Kidney epithelial cell (primary cell): ENCODE measurements at places on chromosomes 2 and 18.

- DNase-seq: no peak
Measured at GRCh38 chr2:58769864-58770234, 528.7 kb upstream of the FANCL start.

- peak; percentile 39 for DNase-seq
Measured at GRCh38 chr2:175293776-175294175, 112.3 kb upstream of the ATP5MC3 start.

GRCh38 chr18:4599312-4599711, 144.2 kb upstream of the DLGAP1 start:
- no peak for DNase-seq

DNA sequence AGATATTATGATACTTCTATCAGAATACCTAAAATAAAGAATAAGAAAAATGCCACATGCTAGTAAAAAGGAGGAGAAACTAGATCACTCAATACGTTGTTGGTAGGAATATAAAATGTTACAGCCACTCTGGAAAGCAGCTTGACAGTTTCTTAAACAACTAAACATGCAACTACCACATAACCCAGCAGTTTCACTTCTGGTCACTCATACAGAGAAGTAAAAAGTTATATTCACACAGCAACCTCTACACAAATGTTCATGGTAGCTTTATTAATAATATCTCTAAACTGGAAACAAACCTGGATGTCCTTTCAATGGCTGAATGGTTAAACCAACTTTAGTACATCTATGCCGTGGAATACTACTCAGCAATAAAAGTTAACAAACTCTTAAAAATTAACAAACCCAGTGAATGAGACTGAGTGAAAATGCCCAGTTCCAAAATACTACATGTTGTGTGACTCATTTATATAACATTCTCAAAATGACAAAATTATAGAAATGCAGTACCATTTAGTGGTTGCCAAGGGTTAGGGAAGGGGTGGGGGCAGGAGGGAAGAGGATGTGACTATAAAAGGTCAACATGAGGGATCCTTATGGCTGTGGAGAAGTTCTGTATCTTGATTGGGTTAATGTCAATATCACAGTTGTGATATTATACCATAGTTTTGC, 124.1 kb downstream of the MMADHC start:
- no peak for DNase-seq

GRCh38 chr2:102279391-102279735, 32.0 kb upstream of the IL1RL1 start:
- no peak for DNase-seq

DNA sequence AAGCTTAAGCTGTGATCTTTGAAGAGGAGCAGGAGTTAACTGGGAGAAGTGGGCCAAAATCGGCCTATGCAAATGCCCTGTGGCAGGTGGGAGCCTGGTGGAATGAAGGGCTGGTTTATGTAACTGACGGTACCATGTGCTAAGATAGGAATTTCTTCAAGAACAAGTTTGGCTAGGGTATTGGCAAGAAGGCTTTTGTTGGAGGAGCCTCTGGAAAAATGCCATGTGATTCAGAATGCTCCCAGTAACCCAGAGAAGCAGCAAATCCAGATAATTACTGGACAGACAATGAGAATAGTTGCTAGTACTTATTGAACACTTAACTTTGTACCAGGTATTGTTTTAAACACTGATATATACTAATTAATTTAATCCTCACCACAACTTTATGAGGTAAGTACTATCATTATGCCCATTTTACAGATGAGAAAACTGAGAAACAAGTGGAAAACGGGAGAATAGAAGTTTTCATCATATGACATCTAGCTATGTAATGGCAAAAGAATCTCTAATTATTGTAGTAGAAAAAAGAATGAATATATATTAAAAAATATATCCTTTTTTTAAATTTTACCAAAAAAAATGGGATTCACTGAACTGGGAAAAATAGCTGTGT, 9.1 kb upstream of the FAM124B start:
- no peak for DNase-seq

DNA sequence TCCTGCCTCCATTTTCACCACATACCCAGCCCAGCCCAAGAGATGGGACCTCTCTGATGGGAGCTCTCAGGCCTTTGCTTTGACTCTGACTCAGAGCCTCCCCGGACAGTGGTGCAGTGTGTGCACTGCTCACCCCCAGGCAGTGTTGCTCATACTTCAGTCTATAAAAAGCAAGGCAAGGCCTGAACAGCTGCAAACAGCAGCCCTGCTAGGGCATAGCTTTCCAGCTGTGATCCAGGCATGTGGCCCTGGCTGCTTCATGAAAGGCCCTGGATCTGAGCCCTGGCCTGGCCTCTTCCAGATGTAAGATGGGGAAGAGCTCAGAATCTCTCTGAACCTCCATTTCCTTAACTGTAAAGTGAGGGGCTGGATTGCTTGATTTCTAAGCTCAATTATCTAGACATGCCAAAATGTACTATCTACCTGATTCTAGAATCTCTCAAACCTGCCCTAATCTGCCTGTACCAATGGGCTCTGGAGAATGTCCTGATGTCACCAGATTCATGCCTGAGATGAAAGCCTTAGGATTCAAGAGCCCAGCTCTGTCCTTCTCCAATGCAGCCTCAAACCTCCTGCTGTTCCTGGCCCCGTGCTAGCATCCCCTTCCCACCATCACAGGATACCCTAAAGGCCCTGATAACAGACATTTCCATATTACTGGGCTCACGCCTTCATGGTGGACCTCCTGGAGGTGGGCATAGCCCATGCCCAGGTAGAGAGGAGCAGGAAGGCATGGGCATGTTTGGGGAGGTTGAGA, 206.9 kb downstream of the ARL4C start:
- peak; percentile 74 for DNase-seq

DNA sequence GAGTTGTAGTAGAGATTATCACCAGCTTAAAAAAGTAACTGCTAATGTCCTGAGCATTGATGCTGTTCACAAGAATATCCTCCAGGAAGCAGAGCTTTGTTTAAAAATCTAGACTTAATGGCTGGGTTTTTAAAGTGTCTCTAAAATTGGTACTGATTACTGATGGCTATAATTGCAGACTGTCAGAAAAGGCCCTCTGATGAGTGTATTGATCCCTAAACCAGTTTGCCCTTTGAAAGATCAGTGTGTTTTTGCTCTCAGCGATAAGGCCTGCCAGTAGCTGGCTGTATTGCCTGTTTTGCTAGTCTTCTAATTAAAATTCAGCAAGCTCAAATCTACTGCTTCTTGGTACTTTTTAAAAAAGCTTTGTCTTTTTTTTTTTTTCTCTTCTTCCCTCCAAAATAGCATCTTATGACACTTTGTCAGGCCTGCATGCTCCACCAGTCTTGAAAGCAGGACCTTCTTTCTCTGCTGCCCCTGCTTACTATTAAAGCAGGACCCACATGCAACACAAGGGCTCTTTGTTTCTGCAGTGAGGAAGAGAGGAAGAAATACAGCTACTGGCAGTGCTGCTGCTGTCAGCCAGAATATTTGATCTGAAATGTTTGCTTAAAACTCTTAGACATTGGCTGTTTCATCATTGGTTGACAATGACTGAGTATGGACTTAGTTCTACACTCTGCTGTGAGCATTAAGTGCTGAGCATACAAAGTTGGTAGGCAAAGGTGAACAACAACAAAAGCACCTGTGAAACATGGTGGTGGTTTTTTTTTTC, 1.8 kb downstream of the SEC11C start:
- no peak for DNase-seq

DNA sequence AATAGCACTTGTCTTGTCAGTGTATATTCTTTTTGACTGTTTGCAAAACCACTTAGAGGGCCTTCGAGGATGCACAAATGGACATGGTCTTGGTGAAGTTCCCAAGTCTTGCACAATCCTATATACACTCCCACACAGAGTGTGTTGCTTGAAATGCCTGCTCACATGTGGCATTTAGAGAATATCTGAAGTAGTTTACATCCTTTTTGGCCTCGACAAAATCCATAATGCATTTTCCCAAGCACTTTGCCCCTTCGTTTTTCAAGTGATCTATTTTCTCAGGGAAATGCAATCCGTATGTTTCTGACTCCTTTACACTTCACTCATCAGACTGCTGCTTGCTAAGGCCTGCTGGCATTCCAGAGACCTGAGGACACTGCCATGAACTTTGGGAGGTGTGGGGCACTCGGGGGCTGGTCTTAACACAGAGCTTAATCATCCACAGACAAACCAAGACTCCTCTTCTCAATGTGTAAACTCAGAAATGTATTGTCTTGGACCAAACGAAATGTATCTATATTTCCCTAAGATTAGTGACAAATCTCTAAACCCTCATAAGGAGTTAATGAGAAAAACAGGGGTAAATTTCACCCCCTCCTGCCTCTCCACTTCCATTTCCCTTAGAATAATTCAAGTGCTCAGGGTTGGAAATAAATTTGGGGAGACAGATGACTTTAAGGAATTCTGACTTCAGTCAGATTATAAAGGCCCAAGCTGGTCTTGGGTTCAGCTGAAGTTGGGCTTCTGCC, 219.3 kb upstream of the APCDD1 start:
- no peak for DNase-seq

DNA sequence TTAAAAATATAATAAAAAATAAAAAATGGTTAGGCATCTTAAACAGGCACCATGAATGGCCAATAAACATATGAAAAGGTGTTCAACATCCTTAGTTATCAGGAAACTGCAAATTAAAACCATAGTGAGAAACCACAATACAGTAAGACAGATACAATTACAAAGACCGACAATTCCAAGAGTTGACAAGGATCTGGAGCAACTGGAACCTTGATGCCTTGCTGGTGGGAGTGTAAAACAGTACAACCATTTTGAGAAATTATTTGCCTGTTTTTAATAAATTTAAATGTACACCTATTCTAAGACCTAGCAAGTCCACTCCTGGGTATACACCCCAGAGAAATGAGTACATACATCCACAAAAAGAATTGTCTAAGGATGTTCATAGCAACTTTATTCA, 49.1 kb downstream of the NGEF start:
- no peak for DNase-seq

- no peak for DNase-seq
Measured at GRCh38 chr2:31216734-31217133, 581 bp downstream of the CAPN14 start.

- no peak for DNase-seq
Measured at GRCh38 chr18:72056171-72056570, 488.0 kb downstream of the CBLN2 start.

GRCh38 chr2:151381266-151381665, 23.9 kb downstream of the TNFAIP6 start:
- no peak for DNase-seq

DNA sequence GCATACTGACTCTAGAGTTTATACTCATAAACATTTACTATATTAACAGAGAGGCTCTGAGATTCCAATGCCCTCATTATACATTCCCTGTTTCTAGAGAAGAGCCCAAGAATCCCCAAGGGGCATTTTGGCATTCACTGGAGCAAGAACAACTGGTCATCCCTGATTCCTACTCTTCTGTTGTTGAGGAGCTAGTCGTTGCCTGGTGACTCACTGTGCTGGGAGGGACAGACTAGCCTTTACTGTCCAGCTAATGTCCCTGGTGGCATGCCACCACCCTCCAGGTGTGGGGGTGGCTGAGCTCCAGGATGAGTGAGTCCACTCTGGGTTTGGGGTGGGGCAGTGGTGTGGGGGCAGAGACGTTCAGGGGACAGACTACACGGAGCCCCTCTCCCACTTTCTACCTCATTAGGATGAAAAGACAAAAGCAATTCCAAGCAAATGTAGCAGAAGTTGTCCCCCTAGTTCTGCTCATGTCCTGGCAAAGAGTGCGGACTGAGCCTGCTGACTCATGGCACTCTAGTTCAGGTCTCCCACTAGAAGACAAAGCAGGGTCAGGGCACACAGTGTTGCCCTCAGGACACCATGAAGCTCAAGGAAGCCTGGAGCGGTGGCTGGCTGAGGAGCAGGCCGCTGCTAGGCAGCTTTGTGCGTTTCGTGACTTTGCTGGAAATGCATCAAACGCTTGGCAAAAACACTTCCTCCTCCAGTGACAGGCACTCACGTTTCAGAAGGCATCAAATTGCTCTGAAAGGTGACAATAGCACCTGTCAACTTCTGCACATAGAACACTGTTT, 49.4 kb downstream of the RHOB start:
- DNase-seq: peak; percentile 82
